Osteoblast (primary cell): ENCODE measurements at places on chromosomes 3 and 15. TPM values are rescaled to one million over a fixed set of nuclear protein-coding genes. Genes with fewer than 3 reads are reported as not detected.

The P2RY1 gene
- under 0.01 and 0.36 TPM in 2 replicates for total RNA-seq

The C3orf20 gene
- under 0.01 and 0.29 TPM in 2 replicates for total RNA-seq

DNA sequence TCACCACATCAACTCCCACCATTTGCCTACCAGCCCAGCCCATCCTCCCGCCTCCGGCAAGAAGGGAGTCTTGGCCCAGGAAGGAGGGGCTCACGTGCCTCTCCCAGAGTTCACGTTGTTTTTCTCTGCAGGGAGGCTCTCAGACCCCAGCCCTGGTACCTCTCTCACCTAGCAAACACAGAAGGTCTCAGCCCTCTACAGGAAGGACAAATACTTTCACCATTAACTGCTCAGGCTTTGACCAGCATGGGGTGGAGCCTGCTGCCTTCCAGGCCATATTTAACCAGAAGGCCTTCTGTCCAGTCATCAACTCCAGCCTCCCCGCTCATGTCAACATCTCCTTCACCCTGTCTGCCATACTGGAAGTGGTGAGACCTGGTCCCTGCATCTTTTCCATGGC lies 19.0 kb upstream of the HTR3E start:
- H3K27me3 ChIP-seq, result peaks cover 13% of the 10 kb centered on the region
- H3K27ac ChIP-seq, result no peak overlapping the region
- peaks cover 5% of the 10 kb centered on the region for H3K4me1 ChIP-seq

DNA sequence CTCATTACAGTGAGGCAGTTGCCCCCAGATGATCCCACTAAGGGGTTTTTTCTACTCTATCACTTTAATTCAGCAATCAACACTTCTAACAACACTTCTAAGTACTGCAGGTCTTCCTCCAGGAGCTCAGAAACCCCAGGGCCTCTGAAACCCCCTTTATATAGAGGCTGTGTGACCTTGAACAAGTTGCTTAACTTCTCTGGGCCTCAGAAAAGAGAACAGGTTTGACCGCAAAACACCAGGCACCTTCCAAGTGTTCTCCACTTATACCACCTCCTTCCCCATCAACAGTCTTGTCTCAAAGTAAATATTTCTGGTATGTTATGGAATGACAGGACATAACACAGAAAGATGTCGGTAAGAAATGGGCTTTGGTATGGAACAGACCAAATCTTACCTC lies 85.7 kb upstream of the WNT5A start:
- no peak overlapping the region for H3K4me3 ChIP-seq
- no peak for DNase-seq
